ENCODE measurements at places on chromosomes 7 and 10. TPM values are rescaled to one million over a fixed set of nuclear protein-coding genes. Genes with fewer than 3 reads are reported as not detected.

ACSM6 gene
- total RNA-seq, result not detected

PANK1 gene
- 12.9 TPM for total RNA-seq

SLC26A5 gene
- not detected for total RNA-seq

- no peaks in the 10 kb centered on the region for H3K36me3 ChIP-seq
- H3K27me3 ChIP-seq, result no peaks in the 10 kb centered on the region
- no peak for DNase-seq
- H3K4me3 ChIP-seq, result peak overlapping the region; percentile 74
- H3K4me1 ChIP-seq, result peaks cover 3% of the 10 kb centered on the region
- no peak overlapping the region for H3K27ac ChIP-seq
Observed at GRCh38 chr7:6615723-6616555, 529 bp downstream of the ZNF853 start.

DNA sequence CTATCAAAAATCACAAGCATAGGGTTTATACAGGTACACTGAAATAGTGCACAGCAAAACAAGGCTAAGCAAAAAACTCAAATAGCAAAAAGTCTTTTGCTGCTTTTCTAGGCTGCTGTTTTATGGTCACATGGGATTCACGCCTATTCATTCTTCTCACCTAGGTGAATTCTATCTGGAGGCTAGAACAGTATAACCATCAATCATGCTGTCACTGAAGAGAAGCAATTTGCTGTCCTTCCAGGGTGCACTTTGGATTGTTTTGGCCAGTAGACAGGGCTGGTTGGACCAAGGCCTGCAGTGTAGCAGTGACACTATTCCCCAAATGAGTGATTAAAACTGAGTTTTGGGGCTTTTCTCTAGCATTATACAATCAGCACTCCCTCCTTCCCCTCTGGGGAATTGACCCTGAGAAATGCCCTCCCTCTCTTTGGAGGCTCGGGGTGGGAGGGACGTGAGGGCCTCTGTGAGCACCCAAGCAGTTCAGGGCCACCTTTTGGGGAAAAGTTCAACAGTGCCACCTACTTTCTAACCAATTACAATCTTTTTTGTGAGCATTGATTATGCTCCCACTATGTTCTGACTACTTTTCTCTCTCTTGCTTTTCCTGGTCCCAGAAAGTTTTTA, 16.2 kb upstream of the SND1 start:
- no peaks in the 10 kb centered on the region for H3K4me1 ChIP-seq
- no peak overlapping the region for H3K4me3 ChIP-seq
- H3K36me3 ChIP-seq, result no peaks in the 10 kb centered on the region
- no peaks in the 10 kb centered on the region for H3K27me3 ChIP-seq

DNA sequence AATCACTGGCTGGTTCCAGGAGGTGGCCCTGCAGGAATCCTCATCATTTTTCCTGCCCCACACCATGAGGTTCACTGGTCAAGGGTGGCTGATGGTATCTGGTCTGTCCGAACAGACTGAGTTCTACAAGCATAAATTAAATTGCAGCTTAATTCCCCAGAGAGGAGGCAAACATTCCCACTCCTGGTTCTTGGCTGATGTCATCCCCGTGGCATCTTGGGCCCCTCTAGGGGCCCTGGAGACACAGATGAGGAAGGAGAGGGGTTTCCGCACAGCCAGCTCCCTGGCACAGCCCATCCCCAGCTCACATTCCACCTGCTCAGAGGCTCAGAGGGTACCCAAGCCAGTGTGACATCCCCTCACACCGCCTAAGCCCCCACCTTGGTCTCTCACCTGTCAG, 5.3 kb upstream of the KLRG2 start:
- no peaks in the 10 kb centered on the region for H3K36me3 ChIP-seq
- no peak overlapping the region for H3K4me3 ChIP-seq
- H3K27ac ChIP-seq, result no peak overlapping the region

GRCh38 chr10:69979174-69979573, 73.5 kb upstream of the MACROH2A2 start:
- no peak overlapping the region for H3K4me3 ChIP-seq
- no peak overlapping the region for H3K27ac ChIP-seq
- H3K4me1 ChIP-seq, result no peaks in the 10 kb centered on the region
- no peak for DNase-seq
- H3K27me3 ChIP-seq, result no peaks in the 10 kb centered on the region

DNA sequence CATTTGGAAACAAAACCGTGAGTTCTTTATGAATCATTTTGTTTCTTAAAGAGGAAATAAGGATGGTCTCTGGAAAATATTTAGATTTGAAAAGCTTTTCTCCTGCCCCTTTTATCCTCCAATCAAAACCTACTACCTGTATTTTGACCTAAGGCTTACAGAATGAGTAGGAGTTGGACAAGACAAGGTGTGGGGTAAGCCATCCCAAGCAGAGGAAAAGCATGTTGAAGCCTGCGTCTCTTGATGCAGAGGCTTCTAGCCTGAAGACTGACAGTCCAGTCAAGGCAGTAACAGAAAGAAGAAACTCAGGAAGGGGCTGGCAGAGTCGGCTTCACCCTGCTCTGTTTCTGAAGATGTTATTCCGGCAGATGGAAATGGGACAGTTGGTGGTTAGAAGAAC, 551.1 kb downstream of the SORCS3 start:
- H3K4me1 ChIP-seq, result no peaks in the 10 kb centered on the region
- no peak overlapping the region for H3K4me3 ChIP-seq
- H3K36me3 ChIP-seq, result no peaks in the 10 kb centered on the region
- H3K27ac ChIP-seq, result no peak overlapping the region
- DNase-seq, result no peak
